ENCODE measurements at places on chromosomes 1 and 21.

GRCh38 chr1:30363031-30363430, 360.4 kb downstream of the MATN1 start:
- no peak for DNase-seq

- no peak for DNase-seq
Observed at GRCh38 chr1:117967881-117968280, 38.3 kb downstream of the WDR3 start.

DNA sequence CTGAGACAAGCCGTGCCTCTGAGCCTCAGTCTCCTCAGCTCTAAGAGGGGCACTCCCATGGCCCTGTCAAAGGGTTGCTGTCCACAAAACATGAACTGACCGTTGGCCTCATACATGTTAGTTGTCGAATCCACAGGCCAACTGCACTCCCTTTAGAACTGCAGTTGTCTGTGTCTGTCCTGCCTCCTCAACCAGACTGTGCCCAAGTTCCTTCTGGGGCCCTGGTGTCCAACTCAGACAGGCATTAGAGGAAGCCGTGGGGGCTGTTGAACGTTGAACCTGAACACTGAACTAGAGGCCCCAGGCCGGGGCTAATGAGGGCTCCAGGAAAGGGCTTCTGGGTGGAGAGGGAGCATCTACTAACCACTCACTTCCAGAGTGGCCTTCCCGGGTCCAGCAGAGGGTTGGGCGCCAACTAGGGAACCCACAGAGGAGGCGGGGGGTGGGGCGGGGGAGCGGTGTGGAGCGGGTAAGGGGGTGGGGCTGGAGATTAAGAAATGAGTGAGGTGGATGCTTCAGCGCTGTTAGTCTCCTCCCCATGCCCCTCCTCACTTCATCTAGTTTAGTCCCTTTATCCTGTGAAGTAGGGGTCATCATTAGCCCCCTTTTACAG, at the start of gene RAB42:
Gene RAB42, plus strand, starts transcription at position 558 of the 613 bp plus-strand sequence. CDS start 247 bp downstream, outside the sequence.
- DNase-seq, result no peak

DNA sequence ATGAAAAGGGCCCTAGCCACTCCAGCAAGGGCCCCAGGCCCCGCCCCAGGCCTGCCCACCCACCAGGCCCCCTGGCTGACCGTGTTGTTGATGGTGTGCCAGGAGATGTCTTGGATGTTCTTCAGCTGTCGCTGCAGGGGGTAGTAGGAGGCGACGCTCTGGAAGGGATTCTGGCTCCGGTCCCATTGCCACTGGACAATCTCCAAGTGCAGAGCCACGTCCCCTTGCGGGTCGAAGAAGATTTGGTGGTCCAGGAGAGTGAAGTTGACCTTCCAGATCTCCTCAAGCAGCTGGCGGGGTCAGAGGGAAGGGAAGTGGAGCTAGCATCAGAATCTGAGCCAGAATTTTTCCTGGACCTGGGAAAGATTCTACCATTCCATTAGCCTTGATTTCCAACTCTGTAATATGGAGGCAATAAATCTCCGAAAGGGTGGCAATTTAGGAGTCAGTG, 10.2 kb downstream of the TAS1R2 start:
- no peak for DNase-seq

DNA sequence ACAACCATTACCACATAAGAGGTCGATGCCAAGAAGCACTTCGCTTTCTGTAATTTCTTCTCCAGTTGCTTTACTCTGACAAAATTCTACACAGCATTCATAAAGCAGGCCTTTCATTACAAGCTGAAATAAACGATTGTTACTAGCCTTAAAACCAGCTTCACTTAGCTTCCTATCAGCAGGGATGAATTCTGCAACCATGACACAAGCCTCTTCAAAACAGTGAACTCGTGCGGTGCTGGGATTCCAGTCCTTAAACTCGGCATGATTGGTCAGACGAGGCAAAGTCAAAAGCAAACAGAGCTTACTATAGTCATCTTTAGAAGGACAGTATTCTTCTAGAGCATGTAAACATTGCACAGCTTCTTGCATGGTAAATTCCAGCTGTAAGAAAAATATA, 30.6 kb downstream of the WDR47 start:
- peak; percentile 30 for DNase-seq

DNA sequence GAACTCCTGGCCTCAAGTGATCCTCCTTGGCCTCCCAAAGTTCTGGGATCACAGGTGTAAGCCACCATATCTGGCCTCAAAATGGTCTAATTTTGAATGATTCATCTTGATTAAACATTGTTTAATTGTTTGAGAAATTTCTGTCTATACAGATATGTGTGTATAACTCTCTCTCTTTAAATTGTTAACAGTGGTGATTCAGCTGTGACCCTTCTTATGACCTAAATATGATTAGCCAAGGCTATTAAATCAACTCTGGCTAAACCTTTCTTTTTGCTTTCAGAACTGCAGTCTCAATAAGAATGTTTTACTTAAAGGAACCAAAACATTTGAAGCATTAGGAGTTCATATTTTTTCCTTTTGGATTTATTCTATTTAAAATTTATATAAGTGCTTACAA, 19.2 kb upstream of the B3GALT5 start:
- DNase-seq, result no peak

- peak; percentile 30 for DNase-seq
Observed at GRCh38 chr1:18256282-18257235, 149.0 kb downstream of the IGSF21 start.

DNA sequence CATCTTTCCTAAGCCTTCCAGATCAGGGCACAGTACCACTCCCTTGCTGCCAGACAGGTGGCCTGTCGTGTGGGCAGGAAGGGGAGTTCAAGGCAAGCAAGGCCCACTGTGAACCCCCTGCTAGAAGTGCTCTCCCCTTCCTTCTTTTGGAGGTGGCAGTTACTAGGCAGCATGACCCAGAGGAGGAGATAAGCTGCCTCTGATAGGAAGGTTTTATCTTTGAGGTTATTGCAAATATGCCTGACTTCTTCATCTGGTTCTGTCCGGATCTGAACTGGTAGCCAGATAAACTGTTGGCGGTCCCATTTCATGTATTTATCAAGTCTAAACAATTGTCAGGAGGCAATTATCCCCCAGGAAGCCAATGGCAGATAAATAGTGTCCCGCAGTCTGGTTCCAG, 198.2 kb upstream of the LMO4 start:
- no peak for DNase-seq

GRCh38 chr1:90964444-90965035, 57.3 kb downstream of the ZNF644 start:
- peak; percentile 67 for DNase-seq

DNA sequence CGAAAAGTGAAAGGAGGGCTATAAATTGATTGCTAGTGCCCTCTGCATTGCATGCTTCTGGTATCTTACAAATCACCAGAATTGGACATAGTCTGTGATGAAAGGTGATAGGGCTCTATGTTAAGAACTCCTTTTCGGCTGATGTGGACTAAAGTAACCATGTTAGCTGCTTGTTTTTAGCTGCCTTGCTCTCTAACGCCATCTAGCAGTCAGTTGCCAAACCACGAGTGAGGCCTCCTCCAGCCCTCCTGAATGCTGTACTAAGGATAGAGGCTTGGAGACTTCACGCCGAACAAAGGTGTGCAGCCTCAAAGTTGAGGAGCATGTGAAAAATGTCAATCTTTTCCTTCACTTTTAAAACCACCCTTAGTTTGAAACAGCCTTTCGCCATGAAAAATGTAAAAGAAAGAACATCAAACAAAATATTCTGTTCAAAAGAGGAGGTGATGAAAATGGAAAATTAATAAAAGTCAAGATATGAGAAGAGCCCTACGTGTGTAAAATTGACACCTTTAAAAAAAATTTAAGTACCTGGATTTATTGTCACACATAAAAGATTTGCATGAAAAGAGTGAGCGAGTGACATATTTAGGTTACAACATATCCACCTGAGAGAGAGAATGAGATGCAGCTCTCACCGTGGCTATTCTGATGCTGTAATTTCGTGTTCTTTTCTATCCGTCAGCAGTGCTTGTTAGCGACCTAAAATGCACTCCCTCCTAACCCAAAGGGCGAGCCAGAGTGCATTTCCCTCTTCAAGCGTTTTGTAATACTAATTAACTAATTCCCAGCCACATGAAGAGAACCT, 8.1 kb downstream of the LRRC53 start:
- peak; percentile 72 for DNase-seq

- no peak for DNase-seq
Observed at GRCh38 chr1:162197041-162197531, 127.6 kb downstream of the NOS1AP start.

DNA sequence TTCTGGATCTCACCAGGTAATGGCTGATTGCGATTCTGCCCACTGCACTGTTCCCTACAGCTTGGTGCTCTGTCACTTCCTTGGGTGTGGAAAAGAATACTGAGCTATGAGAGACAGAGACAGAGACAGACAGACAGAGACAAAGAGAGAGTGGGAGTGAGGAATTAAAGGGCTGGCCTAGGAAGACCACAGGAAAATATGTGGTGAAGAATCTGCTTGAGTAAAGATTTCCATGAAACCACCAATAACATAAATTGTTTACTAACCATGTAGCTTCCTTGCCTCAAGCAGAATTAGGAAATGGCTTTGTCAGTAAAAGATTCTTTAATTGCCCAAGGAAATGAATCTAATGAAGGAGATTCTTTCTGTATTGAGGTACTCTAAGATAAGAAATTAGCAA, 54.4 kb downstream of the MPZL1 start:
- DNase-seq, result no peak

- peak; percentile 86 for DNase-seq
Observed at GRCh38 chr1:17236779-17237560, 11.9 kb upstream of the PADI3 start.

- DNase-seq, result no peak
Observed at GRCh38 chr1:41385398-41386195, 24.4 kb downstream of the FOXO6 start.

GRCh38 chr1:38507563-38507962, 352.0 kb downstream of the RRAGC start:
- DNase-seq, result no peak

DNA sequence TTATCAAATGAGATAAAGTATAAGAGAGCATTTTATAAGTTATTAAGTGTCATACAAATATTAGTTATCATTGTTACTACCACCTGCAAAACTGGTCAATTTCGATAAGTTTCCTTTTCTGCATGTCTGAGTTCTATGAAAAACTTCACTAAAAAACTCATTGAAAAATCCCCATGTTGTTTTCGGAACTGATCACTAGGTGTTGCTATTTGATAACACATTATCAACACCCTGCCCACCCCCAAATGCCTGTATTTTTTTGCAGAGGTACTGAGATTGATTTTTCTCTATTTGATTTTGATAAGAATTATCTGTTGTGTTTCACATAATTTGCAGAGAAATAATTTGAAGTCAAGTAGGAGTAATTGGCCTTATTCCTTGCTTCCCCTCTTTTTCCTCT, 22.1 kb upstream of the DISP1 start:
- DNase-seq, result peak; percentile 44

GRCh38 chr21:45427331-45428271, 22.6 kb downstream of the COL18A1 start:
- no peak for DNase-seq

- DNase-seq, result no peak
Observed at GRCh38 chr1:162011337-162012012, 12.2 kb downstream of the OLFML2B start.

Data from midbrain (tissue), 1 donor.